ENCODE measurements at places on chromosomes 7 and 10.

DNA sequence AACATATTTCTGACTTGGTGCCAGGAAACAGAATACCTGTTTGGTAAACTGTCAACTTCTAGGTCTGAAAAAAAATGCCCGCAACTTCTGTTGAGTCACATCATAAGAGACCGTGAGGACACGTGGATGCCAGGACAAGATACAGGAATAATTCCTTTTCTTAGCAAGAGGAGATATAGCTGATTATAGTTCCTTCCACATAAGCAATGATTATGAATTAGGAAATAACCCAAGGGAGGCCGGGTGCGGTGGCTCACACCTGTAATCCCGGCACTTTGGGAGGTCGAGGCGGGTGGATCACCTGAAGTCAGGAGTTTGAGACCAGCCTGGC, 75.2 kb downstream of the CDC123 start:
- H3K27me3 ChIP-seq, result no peaks in the 10 kb centered on the region
- no peak for DNase-seq
- peaks cover 10% of the 10 kb centered on the region for H3K4me1 ChIP-seq
- H3K27ac ChIP-seq, result peak overlapping the region; percentile 49
- H3K4me3 ChIP-seq, result no peak overlapping the region
- no peaks in the 10 kb centered on the region for H3K36me3 ChIP-seq

- no peaks in the 10 kb centered on the region for H3K36me3 ChIP-seq
- peaks cover 4% of the 10 kb centered on the region for H3K4me1 ChIP-seq
- H3K4me3 ChIP-seq, result no peak overlapping the region
- no peak overlapping the region for H3K27ac ChIP-seq
Observed at GRCh38 chr7:139791316-139791715, 13.5 kb upstream of the HIPK2 start.

DNA sequence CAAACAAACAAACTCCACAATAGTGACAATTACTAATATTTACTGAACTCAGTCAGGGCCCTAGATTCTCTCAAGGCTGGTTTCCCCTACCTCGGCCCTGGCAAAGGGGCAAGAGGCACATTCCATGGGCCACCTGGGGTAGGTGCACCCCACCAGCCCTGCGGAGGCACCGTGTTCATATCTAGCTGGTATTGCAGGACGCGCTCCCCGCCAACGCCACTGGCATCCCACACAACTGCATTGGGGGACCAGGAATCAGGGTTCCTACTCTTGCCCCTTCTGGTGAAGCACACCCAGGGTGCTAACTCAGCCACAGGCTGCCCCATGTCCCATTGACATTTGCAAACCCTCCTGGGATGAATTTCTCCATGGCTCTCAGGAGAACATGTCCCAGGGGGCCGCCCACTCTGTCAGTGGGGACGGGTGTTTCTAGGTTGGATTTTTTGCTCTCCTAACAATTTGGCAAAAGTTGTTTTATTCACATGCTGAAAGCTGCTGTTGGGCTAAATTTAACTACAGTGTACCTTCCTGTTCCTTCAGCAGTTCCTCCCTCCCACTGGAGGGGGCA, 76.7 kb downstream of the ZRANB1 start:
- H3K36me3 ChIP-seq, result no peaks in the 10 kb centered on the region
- DNase-seq, result no peak
- no peaks in the 10 kb centered on the region for H3K27me3 ChIP-seq
- H3K4me1 ChIP-seq, result peaks cover 16% of the 10 kb centered on the region
- H3K4me3 ChIP-seq, result no peak overlapping the region

- peak overlapping the region; percentile 21 for H3K27ac ChIP-seq
- peak overlapping the region; percentile 44 for H3K4me3 ChIP-seq
- H3K27me3 ChIP-seq, result no peaks in the 10 kb centered on the region
Observed at GRCh38 chr7:138980563-138981291, 462 bp downstream of the KIAA1549 start.

DNA sequence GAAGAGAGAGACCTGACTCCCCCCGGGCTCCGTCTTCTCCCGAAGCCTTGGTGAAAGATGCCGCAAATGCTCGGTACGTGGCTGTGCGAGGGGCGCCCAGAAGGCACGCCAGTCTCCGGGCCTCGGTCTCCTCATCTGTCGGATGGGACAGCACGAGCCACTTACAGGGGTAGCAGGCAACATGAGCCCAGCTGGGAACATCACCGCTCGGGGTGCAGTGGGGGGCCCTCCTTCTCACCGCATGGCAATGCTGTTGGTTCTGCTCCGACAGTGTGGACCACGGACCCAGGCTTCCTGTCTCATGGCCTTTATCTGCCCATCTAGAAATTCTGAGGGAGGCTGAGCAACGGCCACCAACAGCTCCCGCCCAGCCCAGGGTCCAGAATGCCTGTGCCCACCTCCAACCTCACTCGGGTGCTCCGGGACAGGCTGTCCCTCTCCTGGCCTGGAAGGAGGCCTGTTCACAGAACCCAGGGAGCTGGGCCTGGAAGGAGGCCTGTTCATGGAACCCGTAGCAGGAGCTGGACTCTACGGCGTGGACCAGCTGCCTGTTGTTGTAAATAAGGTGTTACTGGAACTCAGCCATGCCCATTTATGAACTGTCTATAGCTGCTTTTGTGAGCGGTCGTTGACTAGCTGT, 15.8 kb downstream of the ADAP1 start:
- no peaks in the 10 kb centered on the region for H3K4me1 ChIP-seq
- H3K27me3 ChIP-seq, result no peaks in the 10 kb centered on the region
- DNase-seq, result no peak
- H3K36me3 ChIP-seq, result no peaks in the 10 kb centered on the region

- no peaks in the 10 kb centered on the region for H3K27me3 ChIP-seq
- no peak for DNase-seq
- H3K4me1 ChIP-seq, result peaks cover 7% of the 10 kb centered on the region
- H3K36me3 ChIP-seq, result no peaks in the 10 kb centered on the region
- peak overlapping the region; percentile 90 for H3K4me3 ChIP-seq
- peak overlapping the region; percentile 91 for H3K27ac ChIP-seq
Observed at GRCh38 chr7:112790586-112791003, 402 bp upstream of the TMEM168 start.

DNA sequence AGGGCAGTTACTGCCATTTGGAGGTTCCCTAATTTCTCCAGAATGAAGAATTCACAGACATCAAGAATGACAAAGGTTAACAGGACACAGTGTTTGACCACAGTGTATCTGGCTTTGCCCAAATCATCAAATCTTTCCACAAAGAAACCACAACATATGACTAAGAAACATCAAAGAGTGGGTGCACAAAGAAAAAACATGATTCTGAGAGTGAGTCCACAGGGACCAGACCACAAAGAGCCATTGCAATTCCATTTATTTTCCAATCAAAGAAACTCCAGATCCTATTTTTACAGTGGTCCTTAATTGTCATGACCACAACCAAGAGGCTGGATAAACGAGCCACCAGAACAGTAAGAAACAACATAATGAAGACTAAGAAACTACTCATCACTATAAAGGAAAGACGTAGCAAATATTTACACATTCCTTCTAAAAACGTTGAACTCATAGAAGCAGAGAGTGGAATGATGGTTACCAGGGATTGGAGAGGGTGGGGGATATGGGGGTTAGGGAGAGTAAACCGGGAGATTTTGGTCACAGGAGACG, 286.5 kb downstream of the DOCK4 start:
- H3K36me3 ChIP-seq, result no peaks in the 10 kb centered on the region
- DNase-seq, result no peak
- no peaks in the 10 kb centered on the region for H3K27me3 ChIP-seq
- no peak overlapping the region for H3K27ac ChIP-seq
- H3K4me1 ChIP-seq, result no peaks in the 10 kb centered on the region

GRCh38 chr10:93452143-93452542, 30.0 kb downstream of the MYOF start:
- no peak overlapping the region for H3K27ac ChIP-seq
- H3K36me3 ChIP-seq, result peaks cover 93% of the 10 kb centered on the region
- DNase-seq, result no peak
- peaks cover 1% of the 10 kb centered on the region for H3K4me1 ChIP-seq
- H3K27me3 ChIP-seq, result no peaks in the 10 kb centered on the region

GRCh38 chr7:120402079-120402767, 129.2 kb downstream of the KCND2 start:
- H3K27ac ChIP-seq, result no peak overlapping the region
- no peak for DNase-seq
- H3K4me1 ChIP-seq, result no peaks in the 10 kb centered on the region
- no peak overlapping the region for H3K4me3 ChIP-seq

DNA sequence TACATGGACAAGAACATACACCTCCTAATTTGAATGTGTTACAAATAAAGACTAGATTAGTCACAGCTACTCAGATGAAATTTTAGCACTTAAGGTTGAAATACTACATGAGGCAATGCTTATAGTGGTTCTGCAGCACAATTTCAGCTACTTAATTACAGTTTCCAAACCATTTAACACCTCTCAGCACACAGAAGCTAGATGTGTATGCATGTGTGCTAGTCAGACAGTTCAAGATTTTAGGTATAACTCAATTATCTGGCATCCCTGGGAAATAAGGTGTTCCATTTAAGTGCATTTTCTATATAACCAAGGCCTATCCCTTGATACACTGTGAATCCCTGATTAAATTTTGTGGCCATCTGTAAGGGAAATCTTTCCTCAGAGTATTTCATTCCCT, 141.8 kb downstream of the CHCHD3 start:
- H3K27me3 ChIP-seq, result no peaks in the 10 kb centered on the region
- H3K36me3 ChIP-seq, result no peaks in the 10 kb centered on the region
- H3K4me3 ChIP-seq, result no peak overlapping the region
- no peaks in the 10 kb centered on the region for H3K4me1 ChIP-seq
- H3K27ac ChIP-seq, result no peak overlapping the region

DNA sequence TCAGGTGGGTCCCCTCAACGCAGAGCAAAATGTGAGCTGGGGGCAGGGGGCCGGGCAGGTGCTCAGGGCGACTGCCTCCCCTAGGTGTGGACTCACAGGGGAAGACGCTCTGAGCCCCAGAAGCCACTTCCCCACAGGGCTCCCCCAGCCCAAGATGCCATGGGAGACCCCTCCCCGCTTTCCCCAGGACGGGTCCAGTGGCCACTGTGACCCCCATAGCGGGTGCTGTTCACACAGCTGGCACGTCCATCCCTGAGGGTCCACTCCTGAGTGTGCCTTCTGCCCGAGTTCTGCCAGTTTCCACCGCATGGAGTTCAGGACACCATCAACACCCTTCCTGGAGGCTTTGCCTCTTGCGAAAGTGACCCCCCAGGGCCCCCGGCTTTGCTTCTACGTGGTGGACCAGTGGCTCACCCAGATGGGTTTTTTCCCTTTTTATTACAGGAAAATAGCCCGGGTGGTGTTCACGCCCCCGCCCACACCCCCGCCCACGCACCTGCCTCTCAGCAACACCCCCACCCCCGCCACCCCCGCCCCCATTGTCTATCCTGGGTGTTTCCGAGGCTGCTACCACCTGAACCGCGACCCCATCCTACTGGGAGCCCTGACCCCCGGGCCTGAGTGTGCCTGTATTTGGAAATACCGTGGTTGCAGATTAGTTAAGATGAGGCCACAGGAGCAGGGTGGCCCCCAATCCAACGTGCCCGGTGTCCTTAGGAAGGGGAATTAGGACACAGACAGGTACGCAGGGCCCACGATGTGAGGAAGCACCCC, 32.0 kb downstream of the ADAP1 start:
- H3K4me3 ChIP-seq, result no peak overlapping the region
- peaks cover 46% of the 10 kb centered on the region for H3K4me1 ChIP-seq
- H3K27me3 ChIP-seq, result no peaks in the 10 kb centered on the region
- DNase-seq, result no peak

DNA sequence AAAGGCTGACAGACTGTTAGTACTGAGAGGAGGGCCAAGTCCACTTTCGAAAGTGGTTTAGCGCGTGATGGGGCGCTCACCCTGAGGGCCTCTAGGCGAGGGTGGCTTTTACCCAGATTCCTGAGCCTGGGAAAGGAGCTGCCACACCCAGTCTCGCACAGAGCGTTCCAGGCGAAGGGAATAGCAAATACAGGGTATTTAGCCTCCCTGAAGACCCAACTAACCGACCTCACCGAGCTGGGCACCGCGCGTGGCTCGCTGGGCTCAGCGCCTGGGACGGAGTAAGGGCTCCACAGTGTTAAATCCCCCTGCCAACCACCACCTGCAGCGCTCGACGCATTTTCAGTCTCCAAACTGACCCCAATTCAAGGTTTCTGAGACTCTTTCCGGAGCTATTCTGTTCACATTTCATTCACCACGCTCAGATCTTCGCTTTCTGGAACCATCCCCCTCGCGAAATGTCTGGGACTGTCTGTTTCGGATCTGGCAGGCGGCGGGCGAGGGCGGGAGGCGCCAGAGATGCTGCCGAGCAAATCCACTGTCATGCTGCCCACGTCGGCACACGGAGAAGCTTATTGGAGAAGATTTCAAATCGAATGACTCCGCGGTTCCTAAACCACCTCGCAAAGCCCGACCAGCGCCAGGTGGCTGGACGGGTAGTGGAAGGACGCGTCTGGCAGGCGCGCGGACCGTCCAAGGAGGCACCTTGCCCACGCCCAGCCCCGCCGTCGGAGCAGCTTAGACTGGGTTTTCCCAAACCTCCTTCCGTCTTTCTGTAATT, 1.4 kb upstream of the OSBPL3 start:
- H3K4me3 ChIP-seq, result peak overlapping the region; percentile 73
- no peak for DNase-seq
- H3K27ac ChIP-seq, result peak overlapping the region; percentile 93
- no peaks in the 10 kb centered on the region for H3K36me3 ChIP-seq
- H3K4me1 ChIP-seq, result peaks cover 46% of the 10 kb centered on the region

DNA sequence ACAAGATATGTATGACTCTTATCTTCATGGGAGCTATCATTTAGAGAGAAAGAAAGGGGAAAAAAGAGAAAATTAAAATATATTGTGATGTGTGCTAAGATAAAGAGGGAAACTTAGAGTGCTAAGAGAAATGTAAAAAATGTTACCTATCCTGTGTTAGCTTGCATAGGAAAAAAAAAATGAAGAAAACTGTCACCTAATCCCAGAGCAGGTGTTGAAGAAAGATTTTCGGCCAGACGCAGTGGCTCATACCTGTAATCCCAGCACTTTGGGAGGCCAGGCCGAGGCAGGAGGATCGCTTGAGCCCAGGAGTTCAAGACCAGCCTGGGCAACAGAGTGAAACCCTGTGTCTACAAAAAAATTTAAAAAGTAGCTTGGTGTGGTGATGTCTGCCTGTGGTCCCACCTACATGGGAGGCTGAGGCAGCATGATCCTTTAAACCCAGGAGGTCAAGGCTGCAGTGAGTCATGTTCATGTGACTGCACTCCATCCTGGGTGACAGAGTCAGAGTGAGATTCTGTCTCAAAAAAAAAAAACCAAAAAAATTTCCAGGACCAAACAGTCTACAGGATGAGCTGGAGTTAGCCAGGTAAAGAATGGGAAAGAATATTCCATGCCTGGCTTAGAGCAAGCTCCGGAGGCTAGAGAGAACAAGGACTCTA, 2.4 kb upstream of the MKLN1 start:
- no peaks in the 10 kb centered on the region for H3K27me3 ChIP-seq
- DNase-seq, result no peak
- H3K36me3 ChIP-seq, result no peaks in the 10 kb centered on the region
- H3K4me1 ChIP-seq, result peaks cover 7% of the 10 kb centered on the region
- H3K27ac ChIP-seq, result no peak overlapping the region
- no peak overlapping the region for H3K4me3 ChIP-seq

Measured in esophagus squamous epithelium (tissue), 5 donors.